ENCODE measurements at places on chromosomes 2 and 18.

DNA sequence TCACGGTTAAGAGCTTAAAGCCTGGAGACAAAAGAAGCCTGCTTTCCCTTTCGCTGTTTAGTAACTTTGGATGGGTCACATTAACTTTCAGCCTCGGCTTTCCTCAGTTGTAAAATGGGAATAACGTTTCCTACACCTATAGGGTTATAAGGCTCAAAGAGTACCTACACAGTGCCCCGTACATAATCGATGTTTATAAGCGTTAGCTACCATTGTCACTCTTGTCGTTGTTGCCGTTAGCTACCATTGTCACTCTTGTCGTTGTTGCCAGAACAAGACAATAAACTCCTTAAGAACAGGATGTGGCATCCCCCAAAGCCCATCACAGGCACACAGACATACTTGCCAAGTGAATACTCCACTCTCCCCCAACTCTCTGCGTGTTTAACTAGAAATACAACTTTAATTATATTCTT is 901 bp upstream of the MFSD6 start:
- no peak for DNase-seq

DNA sequence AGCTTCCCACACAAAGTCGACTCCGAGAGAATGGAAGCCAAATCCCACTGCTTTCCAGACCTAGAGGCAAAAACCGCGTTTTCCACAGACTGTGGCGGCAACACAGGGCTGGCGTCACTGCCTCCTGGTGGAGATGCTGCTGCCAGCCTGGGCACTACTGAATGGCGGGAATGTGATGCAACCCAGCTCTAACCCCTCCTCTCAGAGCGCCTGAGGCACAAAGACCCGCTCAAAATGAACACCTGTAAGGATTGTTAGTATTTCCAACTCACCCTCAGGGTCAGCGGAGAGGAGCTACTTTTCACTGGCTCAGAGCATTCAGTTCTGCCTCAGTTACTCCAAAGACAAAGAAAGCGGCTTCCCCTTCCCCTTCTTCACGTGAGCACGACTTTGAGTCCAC is 548.0 kb upstream of the SALL3 start:
- no peak for DNase-seq

DNA sequence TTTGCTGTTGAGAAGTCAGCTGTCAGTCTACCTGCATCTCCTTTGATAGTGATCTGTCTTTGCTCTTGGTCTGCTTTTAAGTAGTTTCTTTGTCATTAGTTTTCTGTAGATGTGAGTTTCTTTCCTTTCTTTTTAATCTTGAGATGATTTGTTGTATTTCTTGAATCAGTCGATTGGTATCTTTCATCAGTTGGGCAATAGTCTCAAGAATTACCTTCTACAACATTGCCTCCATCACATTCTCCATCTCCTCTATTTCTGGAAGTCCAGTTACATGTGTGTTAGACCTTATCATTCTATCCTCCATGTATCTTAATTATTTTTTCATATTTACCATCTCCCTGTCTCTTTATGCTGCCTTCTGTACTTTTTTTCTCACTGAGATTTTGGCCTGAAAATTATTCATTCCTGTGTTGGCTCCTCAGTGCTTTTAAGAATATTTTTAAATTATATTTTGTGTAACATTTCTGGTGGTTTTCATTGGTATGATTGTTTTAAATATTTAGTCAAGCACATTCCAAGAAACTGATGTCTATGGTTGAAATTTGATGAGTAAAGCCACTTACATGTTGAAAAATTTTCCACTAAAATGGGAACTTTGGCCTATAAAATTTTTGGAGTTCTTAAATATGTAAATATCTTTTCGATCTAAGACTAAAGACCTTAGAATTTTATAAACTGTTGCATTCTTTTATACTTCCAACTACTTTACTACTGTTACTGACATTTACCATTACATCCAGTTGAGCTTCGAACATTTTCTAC is 239.5 kb upstream of the MGAT5 start:
- DNase-seq: no peak

GRCh38 chr2:172339371-172340010 is 87.9 kb upstream of the ITGA6 start:
- DNase-seq: peak; percentile 28

- DNase-seq: no peak
Observed at GRCh38 chr2:27051902-27052645, 606 bp downstream of the AGBL5 start.

GRCh38 chr18:58756148-58756547 is 84.9 kb downstream of the MALT1 start:
- DNase-seq: no peak

GRCh38 chr2:104582471-104582870 is 271.4 kb upstream of the POU3F3 start:
- DNase-seq: no peak

GRCh38 chr2:94996305-94997100 is 29.0 kb upstream of the MAL start:
- DNase-seq: no peak

DNA sequence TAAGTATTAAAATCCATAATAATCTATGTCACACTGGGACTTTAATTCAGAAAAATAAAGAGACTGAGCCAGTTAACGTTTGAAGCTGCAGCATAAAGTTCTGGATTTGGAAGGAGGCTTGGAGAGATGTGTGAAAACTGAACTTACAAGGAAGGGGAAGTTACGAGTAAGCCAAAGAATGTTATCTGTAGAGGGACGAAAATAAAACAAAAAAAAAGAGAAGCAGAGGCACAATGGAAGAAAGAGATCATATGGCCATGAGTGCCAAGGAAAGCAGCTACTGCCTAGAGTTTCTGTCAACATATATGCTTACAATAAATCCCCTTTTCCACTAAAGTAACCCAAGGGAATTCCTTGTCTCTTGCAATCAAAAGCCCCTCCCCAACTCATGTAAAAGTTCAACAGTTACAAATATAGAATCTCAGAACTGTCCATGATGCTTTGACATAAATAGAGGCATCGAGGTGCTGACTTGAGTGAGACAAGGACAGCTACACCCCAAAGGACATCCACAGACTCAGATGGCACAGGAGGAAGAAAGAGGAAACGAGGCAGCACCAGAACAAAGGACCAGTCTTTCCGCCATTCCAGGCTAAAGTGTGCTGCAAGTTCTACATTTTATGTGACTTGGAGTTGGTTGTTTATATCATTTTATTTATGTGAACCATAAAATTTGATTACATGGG is 16.1 kb upstream of the ARL5A start:
- no peak for DNase-seq
